ENCODE measurements at places on chromosomes 7 and 10.

- no peak for DNase-seq
Observed at GRCh38 chr10:90718182-90718581, 139.7 kb downstream of the HTR7 start.

GRCh38 chr7:132877573-132877972, 204.3 kb downstream of the CHCHD3 start:
- no peak for DNase-seq

GRCh38 chr10:89080660-89081059, 90.1 kb downstream of the FAS start:
- DNase-seq = no peak

DNA sequence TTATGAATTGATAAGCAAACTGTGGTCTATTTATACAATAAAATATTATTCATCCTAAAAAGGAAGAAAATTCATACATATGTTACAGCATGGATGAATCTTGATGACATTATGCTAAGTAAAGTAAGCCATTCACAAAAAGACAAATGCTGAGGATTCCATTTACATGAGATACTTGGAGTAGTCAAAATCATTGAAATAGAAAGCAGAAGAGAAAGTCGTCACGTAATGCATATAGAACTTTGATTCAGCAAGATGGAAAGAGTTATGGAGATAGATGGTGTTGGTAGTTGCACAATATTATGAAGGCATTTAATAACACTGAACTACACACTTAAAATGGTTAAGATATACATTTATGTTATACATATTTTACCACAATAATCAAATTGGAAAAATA, 309.7 kb upstream of the KLF6 start:
- DNase-seq = no peak

DNA sequence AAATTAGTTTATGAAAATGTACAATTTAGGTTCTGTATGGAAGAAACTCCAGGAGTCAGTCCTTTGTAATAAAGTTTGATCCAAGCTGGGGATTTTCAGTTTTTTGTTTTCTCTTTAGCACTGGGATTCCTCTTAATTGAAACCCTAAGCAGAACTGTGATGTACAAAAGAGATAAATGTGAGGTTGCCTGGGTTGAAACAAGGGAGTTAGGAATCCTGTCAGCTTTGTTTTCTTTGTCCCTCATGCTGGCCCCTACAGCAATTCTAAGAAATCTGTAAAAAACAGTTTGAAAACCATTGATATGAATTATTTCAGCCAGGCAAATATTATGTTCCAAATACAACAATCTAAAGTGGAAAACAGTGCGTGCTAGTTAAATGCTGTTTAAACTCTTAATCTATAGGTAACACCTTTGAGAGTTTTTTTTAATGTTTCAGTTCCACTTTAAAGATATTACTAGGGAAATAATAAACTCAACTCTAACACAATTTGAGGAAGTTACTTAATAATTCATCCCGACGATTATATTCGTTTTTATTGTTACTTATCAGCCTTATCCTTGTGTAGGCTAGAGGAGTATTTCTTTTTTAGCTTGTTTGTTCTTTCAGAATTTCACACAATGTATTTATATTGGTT, 65.3 kb downstream of the SGCE start:
- DNase-seq = no peak

- DNase-seq = no peak
Observed at GRCh38 chr10:131448171-131448570, 136.7 kb upstream of the TCERG1L start.

- DNase-seq = no peak
Observed at GRCh38 chr7:91299952-91300775, 35.9 kb downstream of the FZD1 start.

- no peak for DNase-seq
Observed at GRCh38 chr7:137454246-137454724, 110.8 kb upstream of the PTN start.
